ENCODE measurements at places on chromosomes 4 and X.

DNA sequence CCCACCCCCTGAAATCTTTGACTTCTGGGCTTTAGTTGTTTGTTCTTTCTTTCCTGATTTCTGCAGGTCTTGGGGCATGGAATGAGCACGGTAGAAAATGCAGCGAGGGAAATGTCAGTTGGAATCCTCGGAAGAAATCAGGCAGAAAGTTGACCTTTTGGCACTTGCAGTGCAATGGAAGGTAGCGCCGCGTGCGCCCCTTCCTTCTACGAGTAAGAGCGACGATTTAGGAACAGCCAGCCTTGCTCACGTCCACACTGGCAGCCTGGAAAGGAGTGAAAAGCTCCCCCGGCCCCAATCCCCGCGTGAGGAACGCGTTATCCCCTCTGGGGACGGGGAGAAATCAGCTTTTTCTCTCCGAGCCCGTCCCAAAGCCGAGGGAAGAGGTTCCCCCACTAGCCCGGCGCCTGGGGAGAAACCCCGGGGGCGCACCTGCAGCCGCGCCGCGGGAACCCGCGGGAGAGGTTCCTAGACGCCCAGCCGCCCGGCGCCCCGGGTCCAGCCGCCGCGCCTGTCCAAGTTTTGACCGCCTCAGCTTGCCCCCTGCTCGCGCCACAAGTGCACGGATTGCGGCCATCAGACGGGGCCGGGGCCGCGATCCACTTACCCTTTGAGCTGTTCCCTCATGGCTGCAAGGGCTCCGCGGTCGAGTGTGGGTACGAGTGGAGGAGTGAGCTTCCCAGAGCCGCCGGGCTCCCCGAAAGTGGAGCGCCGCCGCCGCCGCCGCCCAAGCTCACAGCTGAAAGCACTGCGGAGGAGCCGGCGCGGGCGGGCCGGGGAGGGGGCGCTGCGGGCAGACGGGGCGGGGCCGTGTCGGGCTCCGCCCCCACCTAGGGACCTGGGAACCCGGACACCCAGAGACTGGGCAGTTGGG is 194.6 kb upstream of the FTHL17 start:
- no peak for DNase-seq

DNA sequence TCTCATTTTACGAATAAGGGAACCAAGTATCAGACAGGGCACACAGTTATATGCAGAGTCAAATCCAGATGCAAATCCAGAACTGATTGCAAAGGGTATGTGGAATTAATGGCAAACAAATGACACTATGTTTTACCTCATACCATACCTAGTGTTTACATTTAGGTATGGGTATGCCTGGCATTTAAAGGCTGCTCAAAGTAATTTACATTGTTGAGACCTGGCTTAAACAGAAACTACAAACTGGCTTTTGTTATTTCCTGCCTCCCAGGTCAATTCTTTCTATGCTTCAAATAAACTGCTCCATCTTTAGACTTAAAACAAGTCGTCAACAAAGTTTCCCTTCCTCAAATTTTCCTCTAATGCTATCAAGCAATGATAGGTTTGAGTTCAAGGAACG is 33.7 kb downstream of the ANKRD17 start:
- DNase-seq: no peak

GRCh38 chrX:8864161-8864560 is 63.0 kb upstream of the FAM9A start:
- DNase-seq: no peak

DNA sequence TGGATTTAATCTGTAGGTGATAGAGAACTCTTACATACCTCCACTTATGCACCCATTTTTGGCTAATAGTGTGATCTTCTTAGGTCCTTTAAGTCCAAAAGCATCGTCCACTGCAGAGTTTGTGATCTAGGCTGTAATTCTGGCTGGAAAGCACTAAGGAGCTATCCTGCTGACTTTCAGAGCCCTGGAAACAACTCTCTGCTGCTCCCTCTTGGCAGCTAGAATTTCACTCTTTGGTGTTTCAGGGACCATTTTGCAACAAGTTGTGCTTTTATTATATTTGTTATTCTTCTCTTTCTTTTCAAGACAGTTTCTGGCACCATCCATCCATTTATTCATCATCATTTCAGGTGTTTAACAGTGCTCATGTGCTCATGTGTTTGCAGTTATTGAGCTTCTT is 130.0 kb downstream of the RBM46 start:
- DNase-seq: no peak

GRCh38 chr4:168386002-168386401 is 67.5 kb upstream of the DDX60 start:
- no peak for DNase-seq

GRCh38 chrX:8204169-8204935 is 33.3 kb upstream of the VCX2 start:
- DNase-seq: no peak

DNA sequence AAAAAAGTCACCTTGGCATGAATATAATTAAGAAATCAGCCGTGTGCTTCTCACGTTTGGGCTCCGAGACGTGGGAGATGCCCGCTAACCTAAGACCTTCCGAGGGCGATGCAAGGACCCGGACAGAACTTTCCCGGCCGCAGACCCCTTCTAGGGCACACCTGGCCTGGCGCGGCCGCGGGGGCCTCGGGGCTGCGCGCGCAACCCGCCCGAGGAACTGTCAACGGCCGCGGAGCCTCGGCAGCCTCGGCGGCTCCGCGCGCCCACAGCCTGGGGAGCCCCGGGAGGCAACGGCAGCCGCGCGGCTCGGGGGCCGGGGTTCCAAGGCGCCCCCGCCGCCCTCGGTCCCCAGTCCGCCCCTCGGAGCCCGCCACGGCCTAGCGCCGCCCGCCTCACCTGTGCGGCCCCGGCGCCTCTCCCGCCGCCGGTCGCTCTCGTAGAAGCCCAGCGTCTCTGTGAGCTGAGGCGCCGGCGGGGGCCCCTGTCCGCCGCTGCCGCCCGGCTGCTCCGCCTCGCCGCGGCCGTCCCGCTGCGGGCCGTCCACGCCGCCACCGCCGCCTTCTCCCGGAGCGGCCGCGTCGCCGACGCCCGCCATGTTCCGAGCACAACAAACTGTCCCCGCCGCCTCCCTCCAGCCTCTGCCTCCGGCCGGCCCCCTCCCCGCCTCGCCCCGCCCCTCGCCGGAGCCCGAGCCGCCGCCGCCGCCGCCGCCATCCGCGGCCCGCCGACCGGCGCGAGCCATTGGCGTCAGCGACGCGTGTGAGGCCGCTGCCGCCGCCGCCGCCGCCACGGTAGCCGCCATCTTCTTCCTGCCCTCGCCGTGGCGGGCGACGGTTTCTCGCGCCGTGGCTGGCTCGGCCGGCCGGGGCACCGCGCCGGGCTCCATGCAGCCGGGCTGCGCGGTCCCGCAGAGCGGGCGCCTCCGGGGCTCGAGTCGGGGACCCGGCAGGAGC is at the start of gene TAPT1:
Gene TAPT1 (minus strand): TSS at position 609 of the 953 bp plus-strand sequence. CDS start 14 bp downstream, at position 595.
- DNase-seq: peak; percentile 69

DNA sequence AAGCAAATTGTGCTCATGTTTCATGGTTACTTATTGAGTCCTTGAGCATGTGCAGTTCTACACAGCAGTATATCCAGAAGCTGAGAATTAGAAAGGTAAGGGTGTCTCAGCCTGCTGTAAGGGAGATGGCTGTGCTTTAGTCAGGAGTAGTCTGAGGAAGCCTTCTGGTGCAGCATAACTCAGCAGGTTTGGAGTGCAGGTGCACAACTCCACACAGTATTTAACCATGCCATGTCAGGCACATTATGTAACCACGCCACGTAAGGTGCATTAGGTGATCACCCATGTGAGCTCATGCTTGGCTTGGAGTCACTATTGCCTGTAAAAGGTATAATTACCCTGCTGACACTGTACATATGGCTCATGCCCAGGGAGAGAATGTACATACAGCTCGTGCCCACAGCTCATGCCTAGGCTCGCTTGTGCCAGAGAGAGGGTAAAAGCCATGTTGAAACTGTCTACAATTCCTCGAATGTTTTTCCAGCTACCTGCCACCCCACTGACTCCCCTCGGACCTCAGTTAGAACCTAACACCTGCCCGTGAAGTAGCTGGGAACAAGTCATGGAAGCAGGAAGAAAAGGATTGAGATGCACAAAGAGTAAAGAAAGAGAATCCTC is 37.8 kb downstream of the UCHL1 start:
- DNase-seq: no peak

DNA sequence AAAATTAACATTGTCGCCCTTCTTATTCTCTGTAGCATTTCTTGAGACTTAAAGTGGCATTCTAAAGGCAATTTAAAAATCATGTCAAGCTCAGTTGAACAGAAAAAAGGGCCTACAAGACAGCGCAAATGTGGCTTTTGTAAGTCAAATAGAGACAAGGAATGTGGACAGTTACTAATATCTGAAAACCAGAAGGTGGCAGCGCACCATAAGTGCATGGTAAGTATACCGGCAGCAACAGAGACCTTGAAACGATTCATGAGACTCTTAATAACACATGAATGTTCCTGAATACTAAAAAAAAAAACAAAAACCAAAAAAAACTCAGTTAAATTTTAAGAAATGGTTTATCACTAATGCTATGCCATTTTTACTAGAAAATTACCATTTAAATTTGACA is 82.4 kb upstream of the HPRT1 start:
- no peak for DNase-seq

GRCh38 chr4:79413032-79413885 is 5.2 kb upstream of the GK2 start:
- no peak for DNase-seq

DNA sequence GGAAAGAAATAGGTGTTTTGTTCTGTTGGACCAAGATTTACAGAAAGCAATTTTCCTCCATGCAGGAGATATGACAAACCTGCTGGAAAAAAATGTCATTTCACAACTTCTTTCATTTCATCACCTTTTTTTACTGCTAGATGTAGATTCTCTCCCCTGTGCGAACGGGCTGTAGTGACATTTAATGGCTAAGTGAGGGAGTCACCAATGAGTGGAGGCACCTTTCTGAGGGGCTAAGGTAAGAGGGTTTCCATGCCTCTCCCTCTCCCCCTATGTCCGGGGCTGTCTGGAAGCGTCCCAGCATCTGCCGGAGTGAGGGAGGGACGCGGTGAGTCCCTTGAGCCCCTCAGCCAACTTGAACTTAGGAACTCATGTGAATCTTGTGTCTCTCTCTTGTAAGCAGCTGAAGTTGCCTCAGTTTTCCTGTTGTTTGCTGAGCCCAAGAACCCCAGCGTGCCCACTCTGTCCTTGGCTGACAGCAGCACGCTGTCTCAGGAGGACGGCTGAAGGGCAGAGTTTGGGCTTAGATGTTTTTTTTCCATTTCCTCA is 42.3 kb downstream of the DCTD start:
- DNase-seq: no peak

DNA sequence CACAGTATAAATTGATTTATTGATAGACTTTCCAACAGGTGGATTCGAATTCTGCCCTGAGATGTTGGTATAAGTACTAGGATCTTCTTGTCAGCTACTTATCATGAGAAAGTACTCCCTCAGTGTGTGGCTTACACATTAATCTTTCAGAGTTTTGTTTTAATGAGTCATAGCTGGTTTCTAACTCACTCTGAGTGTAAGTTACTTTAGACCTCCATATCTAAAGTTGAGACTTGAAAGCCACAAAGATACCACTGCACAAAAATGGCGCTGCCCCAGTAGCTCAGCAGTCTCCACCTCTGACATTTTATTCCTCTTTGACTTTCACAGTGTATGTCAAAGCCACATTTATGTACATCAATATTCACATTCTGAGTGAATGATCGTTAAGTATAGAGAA is 318.5 kb downstream of the ARAP2 start:
- no peak for DNase-seq

DNA sequence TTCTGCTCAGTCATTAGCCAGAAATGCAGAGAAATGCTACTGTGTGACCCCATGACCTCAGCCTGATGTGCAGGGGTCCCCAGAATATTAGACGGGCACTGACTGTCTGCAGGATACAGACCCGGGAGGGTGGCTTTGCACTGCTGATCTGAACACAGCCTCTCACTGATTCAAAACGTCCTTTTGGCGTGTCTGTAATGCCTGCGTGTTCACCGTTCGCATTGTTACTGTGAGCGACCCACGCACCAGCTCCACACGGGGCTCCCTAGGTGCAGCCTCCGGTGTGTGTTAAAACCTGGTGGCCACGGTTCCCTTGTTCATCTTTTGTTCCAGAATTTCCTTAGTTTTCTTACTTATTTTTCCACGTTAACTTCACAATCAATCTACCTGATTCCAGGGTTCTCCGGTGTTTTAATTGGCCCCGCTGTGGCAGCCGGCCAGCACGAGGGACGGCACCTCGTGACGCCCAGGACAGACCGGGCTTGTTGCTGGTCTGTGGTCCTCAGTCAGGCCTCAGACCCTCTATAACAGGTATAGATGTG is 32.0 kb upstream of the SPON2 start:
- DNase-seq: no peak

DNA sequence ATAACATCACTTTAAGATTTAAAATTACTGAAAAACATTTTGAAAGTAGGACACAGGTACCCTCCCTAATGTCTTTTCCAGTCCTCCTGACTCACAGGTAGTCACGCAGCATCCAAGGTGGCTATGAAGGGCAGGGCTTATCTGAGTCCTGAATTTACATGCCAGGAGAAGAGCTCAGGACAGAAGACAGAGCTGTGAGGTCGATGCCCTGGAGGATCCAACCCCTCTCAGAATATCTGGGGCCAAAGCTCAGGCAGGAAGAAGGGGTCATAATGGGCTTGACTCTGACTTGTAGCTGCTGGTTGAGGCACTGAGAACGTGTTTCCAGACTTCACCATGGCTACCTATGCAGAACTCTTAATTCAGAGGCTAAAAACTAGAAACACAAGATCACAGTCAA is 177.5 kb downstream of the AASDH start:
- DNase-seq: no peak

DNA sequence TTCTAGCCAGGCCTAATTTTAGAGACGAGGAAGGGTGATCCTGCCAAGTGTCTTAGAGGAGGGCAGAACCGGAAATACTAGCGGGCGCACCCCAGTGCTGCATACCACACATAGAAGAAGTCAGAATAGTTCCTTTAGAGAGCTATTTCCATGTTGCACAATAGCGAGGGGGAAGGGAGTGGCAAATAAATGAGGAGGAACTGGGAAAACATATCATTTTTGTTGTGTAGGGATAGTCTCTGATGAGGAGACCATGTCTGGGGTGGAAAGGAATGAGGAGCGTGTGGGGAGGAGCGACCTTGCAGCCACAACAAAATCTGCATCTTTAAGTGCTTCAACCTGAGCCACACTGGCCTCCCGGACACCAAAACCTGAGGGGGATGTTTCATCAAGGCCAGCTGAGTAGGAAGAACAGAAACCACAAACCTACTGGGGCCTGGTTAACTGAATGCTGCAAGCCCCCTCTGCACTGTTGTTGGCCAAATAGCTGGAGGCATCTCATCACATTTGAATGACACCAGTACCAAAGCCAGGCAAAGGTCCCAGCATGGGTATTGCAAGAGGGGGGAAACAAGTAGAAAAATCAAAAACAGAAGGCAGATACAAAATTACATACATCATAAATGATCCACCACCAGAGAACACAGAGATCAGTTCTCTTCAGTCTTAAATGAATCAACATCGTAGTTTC is 26.7 kb upstream of the C1QTNF7 start:
- DNase-seq: peak; percentile 7
